ENCODE measurements at places on chromosomes 2 and 18.
A peak's percentile ranks its signal among the peaks of the same experiment; 100 is the strongest.

GRCh38 chr2:157849591-157849990 lies 26.5 kb downstream of the ACVR1 start:
- no peak for DNase-seq

- DNase-seq: peak; percentile 11
Observed at GRCh38 chr2:212995920-212996319, 155.5 kb downstream of the IKZF2 start.

DNA sequence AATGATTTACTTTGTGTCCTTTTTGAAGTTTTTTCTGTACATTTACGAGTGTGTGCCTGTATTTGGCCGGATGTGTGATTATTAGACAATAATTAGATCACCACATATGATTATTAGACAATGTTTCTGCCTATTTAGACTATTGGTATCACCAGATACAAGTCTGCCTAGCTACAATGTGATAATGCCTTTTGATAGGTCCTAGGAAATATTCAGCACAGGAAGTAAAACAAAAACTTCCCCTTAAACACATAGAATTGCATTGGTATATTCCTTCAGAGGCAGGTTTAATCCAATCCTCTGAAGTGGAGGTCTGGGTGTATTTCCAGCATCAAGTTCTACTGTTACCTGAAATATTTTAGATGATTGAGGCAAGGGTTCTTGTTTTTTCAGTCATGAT lies 275.1 kb downstream of the TGIF1 start:
- no peak for DNase-seq

DNA sequence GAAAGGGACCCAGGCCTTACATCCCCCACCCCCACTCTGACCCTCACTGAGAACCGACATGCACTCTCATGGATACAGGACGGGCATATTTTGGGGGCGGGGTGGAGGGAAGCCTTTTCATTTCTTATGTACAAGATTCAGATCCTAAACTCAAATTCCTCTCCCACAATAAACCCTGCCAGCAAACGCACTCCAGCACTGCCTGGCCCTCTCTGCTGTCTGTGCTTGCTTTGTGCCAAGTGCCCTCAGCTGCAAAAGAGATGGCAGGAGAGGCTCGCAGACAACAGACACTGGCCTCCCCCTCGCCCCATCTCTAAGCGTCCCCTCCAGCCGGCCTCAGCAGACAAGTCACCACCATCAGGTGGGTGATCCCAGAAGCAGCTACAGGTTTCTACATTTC lies 42.4 kb downstream of the FAM168B start:
- no peak for DNase-seq

GRCh38 chr2:195666113-195666712 lies 9.2 kb downstream of the SLC39A10 start:
- no peak for DNase-seq

DNA sequence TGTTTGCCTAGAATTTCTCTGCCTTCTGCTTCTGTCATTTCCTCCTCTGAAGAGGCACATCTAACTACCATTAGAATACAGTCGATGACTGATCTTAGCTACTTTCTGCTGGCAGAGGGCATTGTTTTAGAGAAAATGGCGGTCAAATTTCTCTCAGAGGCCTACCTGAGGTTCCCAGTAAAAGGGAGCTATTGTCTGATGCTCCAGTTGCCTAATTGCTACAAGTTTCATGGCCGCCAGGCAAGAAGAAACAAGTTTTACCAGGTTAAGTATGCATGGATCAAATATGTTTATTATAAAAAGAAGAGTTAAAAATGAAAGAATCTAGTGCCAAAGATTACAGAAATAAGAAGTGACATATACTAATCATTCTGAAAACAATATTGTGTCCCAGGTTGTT lies 416.6 kb downstream of the DSC3 start:
- no peak for DNase-seq

DNA sequence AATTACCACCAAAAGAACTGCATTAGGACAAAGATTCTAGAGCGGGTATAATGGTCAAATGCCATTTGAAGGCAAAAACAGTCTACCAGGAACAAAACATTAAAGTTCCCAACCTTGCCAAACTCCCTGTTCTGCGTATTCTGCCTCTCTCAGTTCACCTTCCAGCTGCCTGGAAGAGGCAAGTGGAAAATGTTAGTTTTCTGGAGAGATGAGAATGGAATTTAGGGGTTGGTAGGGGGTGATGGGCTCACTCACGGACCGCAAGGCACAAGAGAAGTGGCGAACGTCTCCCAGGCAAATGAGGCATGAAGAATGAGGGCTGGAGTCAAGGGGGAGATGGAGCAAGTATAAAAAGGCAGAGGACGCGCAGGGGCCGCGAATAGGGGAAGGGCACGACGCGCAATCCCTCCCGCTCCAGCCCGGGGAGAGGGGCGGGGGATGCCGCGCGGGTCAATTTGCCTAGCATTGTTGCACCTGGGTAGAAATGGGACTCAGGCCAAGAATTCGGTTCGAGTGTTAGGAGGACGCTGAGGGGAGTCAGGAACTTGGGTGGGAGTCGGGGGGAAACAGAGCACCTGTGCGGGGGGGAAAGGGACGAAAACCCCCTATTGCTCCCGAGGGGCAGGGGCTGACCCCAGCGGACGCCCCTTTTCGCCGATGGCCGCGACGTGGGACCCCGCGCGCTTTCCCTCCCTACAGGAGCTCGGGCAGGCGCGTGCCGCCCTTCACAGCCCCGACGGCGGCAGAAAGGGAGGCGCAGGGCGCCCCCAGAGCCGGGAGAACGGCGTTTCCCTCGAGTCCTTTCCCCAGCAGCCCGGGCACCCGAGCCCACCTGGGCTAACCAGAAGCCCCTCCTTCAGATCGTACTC lies 573 bp downstream of the PAIP2B start:
- DNase-seq: no peak

- DNase-seq: no peak
Observed at GRCh38 chr2:30476636-30477035, 29.6 kb downstream of the LCLAT1 start.

DNA sequence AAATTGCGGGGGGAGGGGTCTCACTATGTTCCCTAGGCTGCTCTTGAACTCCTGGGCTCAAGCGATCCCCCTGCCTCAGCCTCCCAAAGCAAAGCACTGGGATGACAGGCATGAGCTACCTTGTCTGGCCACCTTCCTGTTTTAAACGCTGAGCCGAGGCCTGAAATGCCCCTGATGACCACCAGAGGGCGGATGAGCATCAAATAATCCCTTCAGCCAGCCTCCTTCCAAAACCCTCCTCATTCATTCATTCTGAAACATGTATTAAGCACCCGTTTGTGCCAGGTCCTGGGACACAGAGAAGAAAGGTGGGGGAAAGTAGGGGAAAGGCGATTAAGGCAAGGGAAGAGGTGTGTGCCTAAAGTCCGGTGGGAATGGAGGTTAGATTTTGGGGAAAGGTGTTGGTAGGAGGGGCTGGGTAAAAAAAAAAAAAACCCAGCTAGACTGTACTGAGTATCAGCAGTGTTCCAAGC lies 30.7 kb upstream of the PTMA start:
- DNase-seq: peak; percentile 74

DNA sequence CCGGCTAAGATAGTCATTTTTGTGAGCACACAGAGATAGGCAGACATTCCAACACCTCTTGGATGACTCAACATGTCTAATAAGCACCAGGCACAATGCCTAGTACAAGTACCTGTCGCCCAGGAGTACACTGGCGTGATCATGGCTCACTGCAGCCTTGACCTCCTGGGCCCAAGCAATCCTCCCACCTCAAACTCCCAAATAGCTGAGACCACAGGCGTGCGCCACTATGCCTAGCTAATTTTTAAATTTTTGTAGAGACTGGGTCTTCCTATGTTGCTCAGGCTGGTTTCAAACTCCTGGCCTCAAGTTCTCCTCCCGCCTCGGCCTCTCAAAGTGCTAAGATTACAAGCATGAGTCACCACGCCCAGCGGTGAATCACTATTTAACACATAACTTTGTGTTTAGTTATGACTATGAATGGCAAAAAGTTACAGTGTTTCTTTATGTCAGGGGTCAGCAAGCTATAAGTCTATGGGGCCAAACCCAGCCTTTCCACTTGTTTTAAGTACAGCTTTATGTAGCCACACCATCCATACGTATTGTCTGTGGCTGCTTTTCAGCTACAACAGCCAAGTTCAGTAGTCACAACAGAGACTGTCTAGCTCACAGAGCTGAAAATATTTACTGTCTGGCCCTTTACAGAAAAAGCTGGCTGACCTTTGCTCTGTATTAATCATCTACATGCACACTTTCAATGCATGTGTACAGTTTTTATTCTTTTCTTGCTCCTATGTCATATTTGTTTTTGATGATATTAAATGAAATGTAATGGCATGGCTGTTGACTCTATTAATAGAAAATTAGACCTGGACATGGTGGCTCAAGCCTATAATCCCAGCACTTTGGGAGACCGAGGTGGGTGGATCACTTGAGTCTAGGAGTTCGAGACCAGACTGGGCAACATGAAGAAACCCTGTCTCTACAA lies 18.7 kb downstream of the ORC2 start:
- peak; percentile 95 for DNase-seq

DNA sequence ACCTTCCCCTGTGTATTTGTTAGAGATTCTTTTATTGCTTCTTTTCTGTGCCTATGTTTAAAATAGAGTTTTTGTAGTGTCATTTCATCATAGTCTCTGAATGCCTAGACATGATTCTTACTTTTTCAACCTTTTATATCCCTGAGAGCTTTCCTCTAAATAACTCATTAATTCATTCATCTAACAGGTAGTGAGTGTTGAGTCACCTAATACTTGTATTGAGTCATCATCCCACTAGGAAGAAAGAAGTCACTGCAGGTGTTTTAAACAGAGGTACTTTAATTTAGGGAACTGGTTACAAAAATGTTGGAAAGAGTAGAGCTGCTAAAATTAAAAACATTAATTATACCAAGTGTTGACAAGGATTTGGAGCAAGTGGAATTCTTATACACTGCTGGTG lies 18.5 kb upstream of the NMS start:
- DNase-seq: no peak

GRCh38 chr2:145256551-145256950 lies 736.6 kb upstream of the ZEB2 start:
- DNase-seq: no peak

DNA sequence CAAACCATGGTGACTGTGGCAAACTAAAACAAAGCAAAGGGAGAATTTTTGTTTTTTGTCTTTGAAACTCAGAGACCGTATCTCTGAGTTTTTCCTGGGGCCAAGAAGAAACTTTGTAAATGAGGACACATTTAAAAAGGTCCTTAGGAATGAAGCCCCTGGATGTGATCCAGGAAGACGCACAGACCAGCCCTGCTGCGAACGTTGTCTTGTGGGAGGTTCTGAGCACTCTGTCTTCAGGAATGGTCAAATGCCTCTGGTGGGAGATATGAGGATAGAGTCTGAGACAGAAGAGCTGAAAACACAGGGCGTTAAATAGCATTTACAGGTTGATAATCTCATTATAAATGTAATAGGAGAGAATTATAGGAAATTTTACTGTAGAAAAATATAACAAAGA lies 893.5 kb upstream of the KLHL29 start:
- no peak for DNase-seq

- DNase-seq: no peak
Observed at GRCh38 chr2:8036366-8036765, 645.5 kb upstream of the ID2 start.

DNA sequence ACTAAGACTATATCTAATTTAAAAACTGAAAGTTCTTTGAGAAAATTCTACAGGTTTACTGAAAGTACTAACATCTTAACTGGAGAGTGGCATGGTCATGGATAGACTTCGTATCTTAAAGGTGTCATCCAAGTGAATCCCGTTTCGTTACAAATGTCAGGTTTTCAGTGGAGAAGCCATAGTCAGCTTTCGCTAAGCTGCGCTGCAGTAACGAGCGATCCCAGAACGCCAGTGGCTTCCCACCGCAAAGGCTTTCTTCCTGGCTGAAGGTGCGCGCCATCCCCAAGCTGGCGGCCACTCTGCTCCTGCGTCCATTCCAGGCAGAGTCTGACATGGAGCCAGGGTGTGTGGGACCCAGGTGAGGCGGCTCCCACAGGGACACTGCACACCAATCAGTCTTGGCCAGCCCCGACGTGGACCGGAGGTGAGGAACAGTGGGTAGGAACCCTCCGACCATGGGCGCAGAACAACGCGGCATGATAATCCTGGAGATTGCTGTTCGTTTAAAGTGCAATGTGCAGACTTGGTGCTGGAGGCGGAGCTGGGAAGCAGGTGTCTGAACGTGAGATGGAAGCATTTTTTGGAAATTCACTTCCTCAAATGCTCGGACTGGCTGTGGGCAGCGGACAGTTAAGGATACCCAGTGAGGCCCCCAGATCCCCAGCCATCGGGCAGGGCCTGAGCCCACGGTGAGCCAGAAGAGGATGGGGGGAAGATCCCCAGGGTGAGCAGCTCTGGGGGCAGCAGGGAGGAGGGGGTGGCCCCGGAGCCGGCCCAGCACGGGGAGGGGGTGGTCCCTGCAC lies 27.8 kb upstream of the KCNG2 start:
- DNase-seq: no peak

GRCh38 chr18:50444539-50444938 lies 69.7 kb downstream of the SKA1 start:
- DNase-seq: no peak

GRCh38 chr2:105718846-105719481 lies 25.7 kb upstream of the NCK2 start:
- no peak for DNase-seq

GRCh38 chr2:99139003-99139402 lies 2.5 kb upstream of the C2orf15 start:
- no peak for DNase-seq

- no peak for DNase-seq
Observed at GRCh38 chr18:76618721-76619120, 123.7 kb upstream of the ZNF516 start.

DNA sequence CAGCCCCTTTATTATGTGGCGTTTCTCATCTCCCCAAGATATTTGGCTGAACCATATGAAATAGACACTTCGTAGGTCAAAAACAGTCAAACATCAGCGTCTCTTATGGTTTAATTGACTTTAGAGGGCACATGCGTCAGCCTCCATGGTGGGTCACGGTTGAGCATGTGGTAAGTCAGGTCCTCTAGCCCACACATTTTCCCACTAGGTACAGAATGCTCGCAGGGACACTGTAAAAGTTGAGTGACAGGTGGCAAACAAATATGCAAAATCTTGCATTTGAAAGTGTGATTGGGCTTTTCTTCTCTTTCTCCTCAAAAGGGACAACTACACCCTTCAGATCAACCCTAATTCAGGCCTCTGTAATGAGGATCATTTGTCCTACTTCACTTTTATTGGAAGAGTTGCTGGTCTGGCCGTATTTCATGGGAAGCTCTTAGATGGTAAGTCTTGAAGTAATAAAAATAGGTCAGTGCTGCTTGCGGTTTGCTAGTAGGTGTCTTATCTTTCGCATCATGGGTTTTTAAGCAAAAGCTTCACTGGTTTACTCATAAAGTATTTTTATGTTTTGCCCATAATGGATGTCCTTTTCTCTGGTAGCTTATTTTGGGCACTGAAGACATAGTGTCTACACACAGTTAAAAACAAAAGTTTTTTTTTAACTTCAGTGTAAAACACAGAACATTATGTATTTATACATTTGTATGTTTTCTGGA lies 261.3 kb downstream of the ALPK2 start:
- no peak for DNase-seq

- DNase-seq: no peak
Observed at GRCh38 chr2:86319700-86320580, 17.5 kb downstream of the REEP1 start.
